ENCODE measurements at places on chromosomes 11 and 22.
A peak's percentile ranks its signal among the peaks of the same experiment; 100 is the strongest.

GRCh38 chr11:131674051-131674755 lies 303.8 kb downstream of the NTM start:
- DNase-seq: peak; percentile 81

DNA sequence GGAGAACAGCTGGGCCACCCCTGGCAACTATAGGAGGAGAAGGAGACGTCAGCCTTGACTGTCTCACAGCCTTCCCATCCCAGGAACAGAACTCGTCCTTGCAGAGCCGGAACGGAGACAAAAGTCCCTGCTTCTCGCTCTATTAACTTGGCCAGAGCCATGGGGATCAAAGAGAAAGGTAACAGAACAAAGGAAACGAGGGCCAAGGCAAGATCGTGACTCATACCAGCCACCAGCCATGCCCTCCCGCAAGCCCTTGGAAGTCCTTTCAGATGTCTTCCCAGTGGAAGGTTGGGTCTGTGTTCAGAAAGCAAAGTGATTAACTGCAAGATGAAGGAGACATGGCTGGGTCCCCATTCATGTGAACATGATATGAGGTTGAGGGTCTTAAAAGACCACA lies 64.7 kb downstream of the PDE2A start:
- DNase-seq: no peak

DNA sequence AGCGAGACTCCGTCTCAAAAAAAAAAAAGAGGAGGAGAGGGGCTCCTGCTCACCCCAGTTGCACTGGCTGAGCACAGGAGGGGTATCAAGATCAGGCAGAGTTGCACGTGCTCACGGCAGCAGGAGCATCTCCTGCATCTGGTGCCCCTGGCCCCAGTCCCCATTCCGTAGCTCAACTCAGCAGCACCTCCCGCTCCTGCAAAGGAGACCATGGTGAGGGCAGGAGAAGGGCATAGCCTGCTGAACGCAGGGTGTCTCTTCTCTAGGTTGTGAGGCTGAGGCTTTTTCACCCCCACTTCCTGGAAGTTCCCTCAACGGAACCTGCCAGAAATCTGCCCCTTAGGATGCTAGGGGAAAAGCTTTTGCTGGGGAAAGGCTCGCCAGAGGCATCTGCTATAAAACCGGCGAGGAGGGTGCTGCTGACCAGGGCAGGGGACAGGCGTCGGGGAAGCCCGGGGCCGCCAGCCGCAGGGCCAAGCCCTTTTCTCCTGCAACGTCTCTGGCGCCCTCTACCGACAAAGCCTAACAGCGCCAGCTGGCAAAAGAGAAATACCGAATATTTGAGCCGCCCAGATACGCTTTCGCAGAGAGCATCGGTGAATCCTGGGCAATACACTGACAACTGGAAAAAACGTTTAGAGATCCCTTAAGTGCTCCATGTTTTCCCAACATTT lies 1.0 kb upstream of the PPP6R2 start:
- DNase-seq: peak; percentile 92

DNA sequence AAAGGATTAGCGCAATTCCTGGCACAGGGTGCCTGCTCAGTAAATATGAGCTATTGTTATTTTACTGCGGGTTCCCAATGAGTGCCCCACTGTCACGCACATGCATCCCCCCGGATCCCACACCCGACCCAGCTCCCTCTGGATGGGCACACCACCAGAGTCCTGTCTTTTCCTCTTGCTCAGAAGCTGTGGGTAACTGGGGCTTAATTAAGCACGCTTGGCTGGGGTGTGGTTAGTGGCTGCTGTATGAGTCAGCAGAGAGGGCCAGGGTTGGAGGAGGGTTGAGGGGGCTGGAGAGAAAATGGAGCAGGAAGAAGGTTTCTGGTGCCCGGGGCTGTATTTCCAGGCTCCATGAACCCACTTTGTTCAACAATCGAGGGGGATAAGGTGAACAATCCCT lies 30.3 kb upstream of the NECTIN1 start:
- no peak for DNase-seq

- DNase-seq: no peak
Measured at GRCh38 chr22:25760294-25760693, 18.3 kb downstream of the MYO18B start.

GRCh38 chr11:7004482-7004881 lies 15.7 kb downstream of the ZNF214 start:
- DNase-seq: no peak

DNA sequence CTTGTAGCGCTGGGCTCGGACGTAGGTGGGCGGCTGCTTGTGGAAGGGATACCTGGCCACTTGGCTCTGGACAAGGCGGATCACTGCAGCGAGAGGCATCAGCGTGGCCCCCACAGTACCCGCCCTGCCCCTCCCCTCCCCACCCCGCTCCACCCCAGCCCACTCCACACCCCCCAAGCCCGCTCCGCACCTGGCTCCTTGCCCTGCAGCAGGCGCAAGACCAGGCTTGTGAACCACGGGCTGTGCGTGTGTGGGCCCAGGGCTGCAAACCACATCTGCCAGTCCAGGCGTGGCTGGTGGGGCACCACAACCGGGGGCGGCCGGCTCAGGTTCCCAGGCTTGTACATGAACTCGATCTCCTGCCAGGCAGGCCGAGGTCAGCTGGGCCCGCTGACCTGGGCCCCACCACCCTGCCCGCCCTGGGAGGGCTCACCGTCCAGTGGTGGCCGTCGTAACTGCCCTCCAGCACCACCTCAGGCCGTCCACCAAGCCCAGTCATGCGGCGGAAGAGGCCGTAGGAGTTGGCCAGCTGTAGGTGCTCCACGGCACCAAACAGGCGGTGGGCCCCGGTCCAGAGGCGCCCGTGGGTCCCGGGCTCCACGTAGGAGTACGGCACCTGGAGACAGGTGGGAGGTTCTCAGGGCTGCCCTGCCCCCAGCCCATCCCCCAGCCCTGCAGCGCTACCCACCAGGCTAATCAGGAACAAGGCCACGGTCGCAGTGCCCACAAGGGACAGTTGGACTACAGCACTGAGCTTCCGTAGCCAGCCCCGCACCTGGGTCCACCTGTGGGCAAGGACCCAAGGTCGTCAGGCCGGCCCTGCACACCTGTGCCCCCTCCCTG lies 2.9 kb downstream of the LMF2 start:
- peak; percentile 23 for DNase-seq

DNA sequence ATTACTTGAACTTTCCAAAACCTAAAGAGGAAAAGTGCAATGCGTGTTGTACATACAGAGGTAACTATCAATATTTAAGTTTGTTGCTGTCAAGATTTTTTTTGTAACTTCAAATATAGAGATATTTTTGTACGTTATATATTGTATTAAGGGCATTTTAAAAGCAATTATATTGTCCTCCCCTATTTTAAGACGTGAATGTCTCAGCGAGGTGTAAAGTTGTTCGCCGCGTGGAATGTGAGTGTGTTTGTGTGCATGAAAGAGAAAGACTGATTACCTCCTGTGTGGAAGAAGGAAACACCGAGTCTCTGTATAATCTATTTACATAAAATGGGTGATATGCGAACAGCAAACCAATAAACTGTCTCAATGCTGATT lies 2.1 kb downstream of the ADM start:
- no peak for DNase-seq

DNA sequence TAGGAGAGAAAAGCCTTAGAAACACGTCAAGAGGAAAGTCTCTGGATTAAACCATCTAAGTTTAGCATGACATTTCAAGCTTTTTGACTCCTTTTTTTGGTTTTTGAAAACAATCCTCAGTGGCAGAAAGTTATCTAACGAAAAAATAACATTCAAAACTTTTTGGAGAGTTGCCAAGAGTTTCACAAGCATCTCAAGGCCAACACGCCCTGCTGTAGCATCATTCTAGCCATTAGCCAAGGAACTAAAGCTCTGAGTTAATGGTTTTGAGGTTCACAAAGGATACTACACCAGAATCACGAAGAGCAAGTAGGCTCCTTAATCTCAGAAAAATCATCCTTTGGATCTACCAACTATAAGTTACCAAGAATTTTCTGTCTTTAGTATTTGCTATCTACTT lies 94.8 kb downstream of the PICALM start:
- DNase-seq: no peak

- DNase-seq: no peak
Measured at GRCh38 chr11:111351374-111352055, 27.6 kb downstream of the POU2AF1 start.

- DNase-seq: peak; percentile 12
Measured at GRCh38 chr11:43951231-43951630, 8.8 kb downstream of the C11orf96 start.

- DNase-seq: peak; percentile 19
Measured at GRCh38 chr11:120186774-120187591, 23.8 kb upstream of the OAF start.

DNA sequence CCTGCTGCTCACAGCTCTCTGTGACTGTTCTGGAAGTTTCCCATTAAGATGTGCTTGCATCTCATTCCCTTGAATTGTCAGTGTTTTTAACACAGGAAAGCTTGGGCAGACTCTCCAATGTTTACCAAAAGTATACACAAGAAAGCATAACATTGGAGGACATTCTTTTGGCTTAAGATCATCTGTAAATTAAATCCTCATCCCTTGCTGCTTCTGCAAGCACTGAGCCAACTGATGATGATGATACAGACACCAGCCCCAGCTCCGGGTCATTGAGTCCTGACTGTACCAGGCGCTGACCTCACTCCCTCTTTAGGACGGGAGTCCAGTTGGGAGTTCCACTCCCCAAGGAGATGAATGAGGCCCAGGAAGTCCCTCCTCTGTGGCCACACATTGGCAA lies 23.8 kb downstream of the CD82 start:
- no peak for DNase-seq

GRCh38 chr11:62544581-62545436 lies 1.8 kb downstream of the AHNAK start:
- no peak for DNase-seq

DNA sequence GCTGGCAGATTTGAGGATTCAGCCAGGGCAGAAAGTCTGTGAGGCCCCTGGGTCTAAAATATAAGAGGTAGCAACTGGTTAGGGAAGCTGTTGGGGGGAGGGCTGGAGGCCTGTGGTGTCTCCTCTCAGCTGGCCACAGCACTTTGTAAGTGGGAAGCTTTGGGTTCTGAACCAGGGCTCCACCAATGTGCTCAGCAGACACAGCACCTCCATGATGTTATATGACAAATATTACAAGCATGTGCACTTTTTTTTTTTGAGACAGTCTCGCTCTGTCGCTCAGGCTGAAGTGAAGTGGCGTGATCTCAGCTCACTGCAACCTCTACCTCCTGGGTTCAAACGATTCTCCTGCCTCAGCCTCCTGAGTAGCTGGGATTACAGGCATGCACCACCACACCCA lies 8.0 kb downstream of the ARHGAP1 start:
- no peak for DNase-seq

DNA sequence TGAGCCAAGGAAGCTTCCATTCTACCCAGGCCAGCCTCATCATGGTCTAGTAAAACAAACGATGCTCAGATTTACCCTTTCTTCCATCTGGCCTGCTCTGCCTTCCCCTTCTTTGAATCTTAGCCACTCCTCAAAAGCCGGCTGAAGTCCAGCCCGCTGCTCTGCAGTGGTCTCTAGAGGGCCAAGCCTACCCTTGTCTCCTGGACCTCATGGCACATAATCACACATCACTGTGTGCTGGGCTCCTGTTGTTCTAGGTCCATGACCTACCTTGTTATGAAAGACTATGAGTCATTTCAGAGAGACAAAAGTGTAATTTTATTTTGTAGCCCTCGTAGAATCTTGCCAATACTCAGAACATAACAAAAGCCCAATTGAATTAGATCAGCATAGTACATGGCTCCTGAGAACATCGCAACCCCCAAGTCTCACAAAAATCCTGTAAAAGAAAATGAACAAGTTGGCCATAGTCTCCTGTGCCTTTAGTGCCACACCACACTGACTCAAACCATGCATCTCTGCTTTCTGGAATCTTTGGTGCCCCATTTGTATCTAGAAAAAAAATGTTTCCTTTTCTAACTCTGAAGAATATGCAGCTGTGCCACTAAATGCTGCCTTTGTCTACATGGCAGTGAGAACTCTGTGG lies 192.7 kb downstream of the OPCML start:
- DNase-seq: no peak

DNA sequence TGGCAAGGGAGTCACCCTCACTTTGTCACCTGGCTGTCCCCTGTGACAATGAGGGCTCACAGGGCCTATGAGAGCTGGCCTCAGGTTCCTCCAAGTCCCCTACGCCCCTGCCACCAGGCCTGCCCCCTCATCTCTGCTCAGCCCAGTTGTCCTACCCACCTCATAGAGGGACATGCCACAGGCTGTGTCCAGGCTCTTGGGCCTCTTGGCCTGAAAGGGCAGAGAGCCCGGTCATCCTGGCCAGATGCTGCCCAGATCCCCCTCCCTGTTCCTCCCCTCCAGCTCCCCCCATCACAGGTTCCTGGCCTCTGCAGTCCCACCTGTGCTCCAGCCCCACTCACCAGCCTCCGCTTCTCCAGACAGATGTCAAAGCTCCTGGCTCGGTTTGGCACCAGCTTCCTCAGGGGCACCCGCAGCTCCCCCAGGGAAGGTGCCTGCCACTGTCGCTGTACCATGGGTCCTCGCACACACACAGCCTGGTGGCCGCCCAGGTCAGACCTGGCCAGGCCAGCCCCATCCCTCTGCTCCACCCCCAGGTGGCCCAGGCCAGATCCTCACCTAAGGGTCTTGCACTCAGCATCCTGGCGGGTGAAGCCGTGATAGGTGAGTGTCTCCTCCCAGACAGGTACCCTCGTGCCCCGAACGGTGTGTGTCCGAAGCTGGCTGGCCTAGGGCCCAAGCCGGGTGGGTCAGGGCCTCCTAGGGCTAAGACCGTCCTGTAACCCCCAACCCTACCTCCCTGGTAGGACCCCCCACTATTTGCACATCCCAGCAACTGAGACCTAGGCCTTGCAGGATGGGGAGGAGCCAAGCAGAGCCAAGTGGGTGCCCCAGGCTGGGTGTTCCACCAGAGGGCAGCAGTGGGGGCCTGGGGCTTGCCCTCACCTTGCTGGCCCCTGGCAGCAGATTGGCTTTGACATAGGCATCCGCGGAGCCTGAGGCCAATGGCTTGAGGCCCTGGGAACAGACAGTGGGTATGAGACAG lies 8.3 kb downstream of the NDUFV1 start:
- peak; percentile 88 for DNase-seq

GRCh38 chr11:59189986-59190385 lies 18.1 kb downstream of the DTX4 start:
- DNase-seq: no peak

DNA sequence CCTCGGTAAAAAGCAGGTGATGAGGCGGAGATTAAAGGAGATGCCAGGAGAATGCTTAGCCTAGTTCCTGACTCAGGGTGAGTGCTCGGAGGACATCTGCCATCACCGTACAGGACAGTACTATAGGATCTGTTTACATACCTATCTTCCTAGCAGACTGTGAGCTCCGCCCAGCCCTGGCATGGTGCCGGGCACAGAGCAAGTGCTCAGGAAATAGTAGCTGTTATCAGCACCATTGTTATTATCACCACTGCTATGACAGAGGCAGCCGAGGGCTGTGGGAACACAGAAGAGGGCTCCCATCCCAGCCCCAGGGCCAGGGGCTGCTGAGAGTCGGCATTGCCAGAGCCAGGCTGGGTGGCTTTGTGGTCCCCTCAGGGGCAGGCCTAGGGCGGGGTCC lies 642 bp upstream of the SEPTIN3 start:
- DNase-seq: no peak

- no peak for DNase-seq
Measured at GRCh38 chr11:45817191-45817590, 12.2 kb downstream of the SLC35C1 start.

GRCh38 chr11:47241841-47242301 lies 6.7 kb downstream of the ACP2 start:
- no peak for DNase-seq

GRCh38 chr11:95255251-95256145 lies 24.5 kb upstream of the SESN3 start:
- DNase-seq: no peak

- no peak for DNase-seq
Measured at GRCh38 chr22:20563941-20564371, 56.5 kb downstream of the MED15 start.

- no peak for DNase-seq
Measured at GRCh38 chr11:35012467-35013191, 96.2 kb downstream of the PDHX start.

- DNase-seq: no peak
Measured at GRCh38 chr22:50222508-50222907, 21.7 kb downstream of the SELENOO start.
